OCI-LY7 (cell line): ENCODE measurements at places on chromosomes 6 and 20. TPM values are rescaled to one million over a fixed set of nuclear protein-coding genes. Genes with fewer than 3 reads are reported as not detected.

DNA sequence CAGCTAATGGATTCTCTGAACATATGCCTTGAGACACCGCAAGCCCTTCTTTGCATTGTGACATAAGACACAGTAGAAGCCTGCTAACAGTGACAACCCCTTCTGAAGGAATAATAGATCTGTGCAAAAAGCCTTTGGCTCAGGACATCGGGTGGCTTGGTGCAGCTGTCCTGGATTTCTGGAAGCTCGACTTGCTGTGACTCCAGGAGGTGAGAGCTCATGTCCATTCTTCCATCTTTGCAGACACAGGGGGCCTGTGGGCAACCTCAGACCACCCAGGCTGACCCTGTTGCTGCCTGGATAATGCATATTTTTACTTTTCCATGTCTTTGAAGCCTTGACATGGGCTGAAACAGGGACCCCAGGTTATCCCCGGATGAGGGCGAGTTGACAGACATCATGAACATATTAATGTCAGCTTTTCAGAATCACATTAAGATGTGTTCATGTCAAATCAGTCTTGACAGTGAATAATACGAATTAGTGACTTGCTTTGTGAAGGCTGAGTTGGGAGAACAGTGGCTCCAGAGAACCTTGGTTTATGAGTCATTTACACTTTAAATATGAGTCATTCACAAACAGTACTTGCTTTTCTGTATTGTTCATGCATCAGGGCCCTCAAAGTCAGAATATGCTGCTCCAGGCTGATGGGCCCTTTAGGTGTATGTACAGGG lies 66.8 kb upstream of the IYD start:
- DNase-seq, result no peak

DNA sequence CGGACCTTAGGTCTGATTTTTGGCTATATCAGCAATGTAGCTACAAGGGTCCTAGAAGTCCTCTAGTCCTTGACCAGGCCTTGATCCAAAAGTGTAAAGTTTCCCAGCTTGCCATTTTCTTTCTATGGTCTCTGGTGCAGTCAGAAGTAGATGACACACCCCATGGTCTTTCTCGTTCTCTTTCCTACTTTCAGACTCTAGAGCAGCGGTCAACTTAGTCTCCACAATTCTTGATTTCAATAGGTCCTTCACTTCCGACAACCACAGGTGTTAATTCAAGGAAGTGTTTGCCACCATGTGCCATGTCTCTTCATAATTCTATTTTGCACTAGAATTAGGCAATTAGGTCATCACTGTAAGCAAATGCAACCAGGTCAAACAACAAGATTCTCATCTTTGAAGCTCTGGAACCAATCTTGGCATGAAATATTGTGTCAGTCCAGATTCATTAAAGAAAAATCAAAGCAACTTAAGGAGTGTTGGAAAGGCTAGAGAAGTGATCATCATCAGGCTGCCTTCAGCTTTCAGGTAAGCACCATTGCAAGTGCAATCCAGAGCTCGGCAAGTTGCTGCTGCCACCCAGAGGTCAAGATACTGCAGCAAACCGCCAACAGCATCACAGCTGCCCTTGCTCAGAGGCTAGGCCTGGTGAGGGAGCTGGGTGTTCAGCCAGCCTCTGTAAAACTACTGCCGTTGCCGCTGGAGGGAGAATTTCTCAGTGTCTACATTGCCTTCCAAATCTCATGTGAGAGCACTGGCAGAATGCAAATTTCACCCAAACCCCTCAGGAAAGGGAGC lies 5.6 kb upstream of the SYNE1 start:
- DNase-seq, result peak; percentile 84

DNA sequence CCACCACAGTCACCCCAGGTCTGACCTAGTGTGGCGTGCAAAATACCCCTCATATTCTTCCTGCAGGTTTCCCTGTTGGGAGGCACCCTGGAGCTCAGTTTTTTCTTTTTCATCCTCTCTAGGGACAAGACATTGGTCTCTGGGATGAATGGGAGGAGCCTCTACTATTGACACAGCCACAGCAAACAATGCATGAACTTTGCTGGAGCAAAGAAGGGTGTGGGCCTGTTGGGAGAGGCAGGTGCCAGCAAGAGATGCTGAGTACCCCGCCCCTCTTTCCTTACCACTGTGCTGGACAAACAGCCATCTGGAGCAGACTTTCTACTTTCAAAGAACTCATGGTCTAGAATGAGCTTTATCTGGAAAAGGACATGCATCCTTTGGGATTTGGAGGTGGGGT lies 10.1 kb downstream of the TGM3 start:
- no peak for DNase-seq

- no peak for DNase-seq
Observed at GRCh38 chr6:109071125-109071917, 23.3 kb downstream of the SESN1 start.

GRCh38 chr20:49705358-49705757 lies 8.3 kb downstream of the B4GALT5 start:
- no peak for DNase-seq

DNA sequence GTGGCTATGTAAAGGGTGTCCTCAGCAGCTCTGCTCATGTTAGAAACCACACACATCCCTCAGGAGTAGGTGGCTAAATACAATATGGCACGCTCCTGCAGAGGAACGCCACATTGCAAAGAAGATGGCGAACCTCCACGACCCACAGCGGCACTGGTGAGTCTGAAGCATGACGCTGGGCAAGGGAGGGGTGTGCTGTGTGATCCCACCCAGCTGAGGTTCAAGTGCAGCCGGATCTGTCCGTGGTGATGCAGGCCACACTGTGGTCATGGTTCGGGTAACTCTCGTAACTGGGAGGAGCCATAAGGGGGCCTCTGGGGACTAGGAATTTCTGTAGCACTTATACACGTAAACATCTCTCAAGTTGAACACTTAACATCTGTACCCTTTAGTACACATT lies 23.4 kb upstream of the APMAP start:
- DNase-seq, result no peak

GRCh38 chr6:33622456-33623431 lies 1.6 kb downstream of the ITPR3 start:
- DNase-seq, result no peak

GRCh38 chr6:101876431-101876830 lies 482.9 kb downstream of the GRIK2 start:
- no peak for DNase-seq

DNA sequence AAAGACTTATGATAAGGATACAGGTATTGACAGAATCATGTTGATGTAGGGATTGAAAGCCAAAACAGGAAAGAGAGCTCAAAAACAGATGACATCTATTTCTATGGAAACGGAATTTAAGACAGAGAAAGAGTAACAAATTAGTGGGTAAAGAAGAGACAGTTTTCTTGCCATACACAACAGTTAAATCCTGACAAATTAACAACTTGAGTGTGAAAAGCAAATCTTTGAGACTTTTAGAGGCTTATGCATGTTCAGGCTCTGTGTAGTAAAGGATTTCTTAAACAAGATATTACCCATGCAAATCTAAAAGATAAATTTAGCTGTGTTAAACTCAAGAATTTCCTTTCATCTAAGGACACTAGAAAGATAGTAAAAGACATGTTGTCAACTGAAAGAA lies 68.5 kb downstream of the SLC22A1 start:
- DNase-seq, result no peak

GRCh38 chr20:45109634-45110033 lies 5.3 kb downstream of the WFDC5 start:
- no peak for DNase-seq

DNA sequence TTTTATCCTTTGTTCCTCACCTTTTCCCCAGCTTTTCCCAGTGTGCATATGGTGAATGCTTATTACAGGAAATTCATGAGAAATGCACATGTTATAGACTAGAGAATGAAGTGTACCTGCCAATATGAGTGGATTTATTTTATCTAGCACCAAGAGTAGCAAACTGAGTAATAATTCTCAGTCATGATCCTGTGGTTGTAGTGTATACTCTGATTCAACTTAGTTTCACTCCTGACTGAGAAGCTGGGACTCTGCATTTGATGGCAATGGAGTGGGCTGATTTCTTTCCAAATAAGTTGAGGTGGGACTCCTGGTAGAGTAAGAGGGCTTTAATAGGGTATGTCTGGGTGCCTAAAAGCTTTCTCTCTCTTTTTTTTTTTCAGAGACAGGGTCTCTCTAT lies 4.0 kb downstream of the ABT1 start:
- no peak for DNase-seq

- DNase-seq, result no peak
Observed at GRCh38 chr6:8277769-8278168, 157.6 kb downstream of the SLC35B3 start.

GRCh38 chr6:147161974-147162495 lies 42.2 kb upstream of the STXBP5 start:
- DNase-seq, result no peak

GRCh38 chr20:32487381-32487780 lies 97.8 kb downstream of the NOL4L start:
- no peak for DNase-seq

DNA sequence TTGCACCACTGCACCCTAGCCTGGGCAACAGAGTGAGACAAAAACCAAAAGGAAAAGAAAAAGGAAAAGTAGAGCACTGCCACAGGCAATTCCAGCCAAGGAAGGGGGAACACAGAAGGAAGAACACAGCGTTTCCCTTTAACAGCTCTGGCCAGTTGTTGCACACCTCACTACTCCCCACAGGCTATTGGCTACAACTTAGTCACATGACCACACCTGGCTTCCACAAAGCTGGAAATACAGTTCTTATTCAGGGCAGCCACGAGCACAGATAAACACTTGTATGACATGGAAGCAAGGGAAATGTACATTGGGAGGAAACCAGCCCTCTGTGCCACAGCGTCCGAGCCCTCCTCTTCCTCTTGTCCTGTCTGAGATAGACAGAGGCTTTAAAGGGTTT lies 249.0 kb upstream of the JARID2 start:
- DNase-seq, result no peak

DNA sequence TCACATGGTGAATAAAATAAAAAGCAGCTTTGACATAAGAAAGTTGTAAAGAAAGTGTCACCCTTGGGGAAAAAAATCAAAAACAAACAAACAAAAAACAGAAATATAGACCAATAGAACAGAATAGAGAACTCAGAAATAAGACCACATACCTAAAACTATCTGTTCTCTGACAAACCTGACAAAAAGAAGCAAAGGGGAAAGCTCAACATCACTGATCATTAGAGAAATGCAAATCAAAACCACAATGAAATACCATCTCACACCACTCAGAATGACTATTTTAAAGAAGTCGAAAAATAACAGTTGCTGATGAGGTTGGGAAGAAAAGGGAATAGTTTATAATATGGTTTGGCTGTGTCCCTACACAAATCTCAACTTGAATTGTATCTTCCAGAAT lies 159.1 kb downstream of the TINAG start:
- no peak for DNase-seq

- DNase-seq, result no peak
Observed at GRCh38 chr20:12270863-12271262, 353.2 kb downstream of the BTBD3 start.

DNA sequence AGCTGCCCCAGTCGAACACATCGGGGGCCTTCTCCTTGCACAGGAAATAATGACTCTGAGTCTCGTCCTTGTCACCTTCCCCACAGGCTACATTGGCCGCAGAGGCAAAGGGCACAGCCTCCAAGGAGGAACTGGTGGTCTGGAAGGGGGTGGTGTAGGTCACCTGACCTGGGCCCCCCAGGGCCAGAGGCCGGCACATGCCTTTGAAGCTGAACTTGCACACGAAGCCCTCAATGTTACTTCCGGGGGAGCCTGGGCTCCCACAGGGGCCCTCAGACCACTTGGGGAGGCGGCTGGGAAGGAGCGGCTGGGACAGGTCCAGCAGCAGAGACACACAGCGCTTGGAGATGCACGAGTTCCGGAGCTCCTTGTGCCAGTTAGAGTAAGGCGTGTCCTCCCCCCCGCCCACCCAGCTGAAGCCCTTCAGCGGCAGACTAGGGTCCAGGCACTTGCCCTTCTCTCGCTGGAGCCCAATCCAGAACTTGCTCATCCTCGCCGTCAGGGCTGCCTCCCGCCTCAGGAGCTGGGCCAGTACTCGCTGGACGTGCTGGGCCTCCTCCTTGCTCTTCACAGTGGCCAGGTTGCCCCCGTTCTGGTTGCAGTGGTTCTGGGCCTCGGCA lies 578 bp downstream of the CD93 start:
- no peak for DNase-seq

- DNase-seq, result no peak
Observed at GRCh38 chr6:4208158-4208557, 72.8 kb upstream of the ECI2 start.

DNA sequence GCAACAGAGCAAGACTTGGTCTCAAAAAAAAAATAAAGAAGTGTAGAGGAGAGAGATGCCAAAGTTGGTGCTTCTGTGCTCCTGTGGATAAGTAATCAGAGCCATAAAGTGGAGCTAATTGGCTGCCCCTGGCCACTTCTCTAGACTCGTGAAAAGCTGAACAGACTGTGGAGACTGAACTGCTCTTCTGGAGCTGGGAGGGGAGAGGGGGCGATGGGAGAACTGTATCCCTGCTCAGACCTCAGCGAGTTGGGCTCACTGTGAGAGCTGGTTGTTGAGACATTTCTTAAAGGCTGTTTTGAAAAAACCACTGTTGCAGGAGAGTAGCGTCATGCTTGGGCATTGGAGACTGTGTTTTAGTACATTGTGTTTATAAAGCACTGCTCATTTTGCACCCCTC lies 125.7 kb downstream of the TCP11 start:
- DNase-seq, result no peak

- no peak for DNase-seq
Observed at GRCh38 chr6:160238278-160238711, 20.3 kb downstream of the SLC22A2 start.

DNA sequence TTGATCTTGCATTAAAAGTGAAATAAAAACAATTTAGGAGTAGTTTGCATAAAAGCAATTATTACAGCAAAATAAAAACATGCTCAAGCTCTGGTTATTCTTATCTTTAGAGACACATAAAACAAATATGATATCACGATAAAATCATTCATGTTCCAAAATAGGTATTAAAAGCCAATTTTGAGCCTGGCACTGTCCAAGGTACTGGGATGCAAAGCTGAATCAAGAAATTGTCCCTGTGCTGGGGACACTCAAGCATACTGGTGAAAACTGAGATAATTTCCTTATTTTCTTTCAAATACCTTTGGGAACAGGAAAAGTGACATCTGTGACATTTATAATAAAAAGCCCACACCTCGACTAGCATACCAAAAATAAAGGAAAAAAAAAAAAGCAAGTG lies 931 bp upstream of the MTCL3 start:
- no peak for DNase-seq

Gene NPEPL1
- total RNA-seq, result 9.6 and 11.5 TPM in 2 replicates

Gene MYBL2
- total RNA-seq, result 450 and 472 TPM in 2 replicates

Gene C20orf141
- total RNA-seq, result not detected in 2 replicates

Gene PM20D2
- total RNA-seq, result 36.1 and 39.5 TPM in 2 replicates

Gene SIRT5
- 23.6 and 30.5 TPM in 2 replicates for total RNA-seq

Gene C6orf15
- not detected in 2 replicates for total RNA-seq

Gene RIN2
- total RNA-seq, result not detected in 2 replicates

Gene RANBP9
- 35.0 and 41.6 TPM in 2 replicates for total RNA-seq

Gene DDO
- total RNA-seq, result not detected in 2 replicates
